ENCODE measurements at places on chromosomes 5 and 9.

- no peak for DNase-seq
These were observed 4.3 kb downstream of the SRD5A1 start for GRCh38 chr5:6637590-6637989.

DNA sequence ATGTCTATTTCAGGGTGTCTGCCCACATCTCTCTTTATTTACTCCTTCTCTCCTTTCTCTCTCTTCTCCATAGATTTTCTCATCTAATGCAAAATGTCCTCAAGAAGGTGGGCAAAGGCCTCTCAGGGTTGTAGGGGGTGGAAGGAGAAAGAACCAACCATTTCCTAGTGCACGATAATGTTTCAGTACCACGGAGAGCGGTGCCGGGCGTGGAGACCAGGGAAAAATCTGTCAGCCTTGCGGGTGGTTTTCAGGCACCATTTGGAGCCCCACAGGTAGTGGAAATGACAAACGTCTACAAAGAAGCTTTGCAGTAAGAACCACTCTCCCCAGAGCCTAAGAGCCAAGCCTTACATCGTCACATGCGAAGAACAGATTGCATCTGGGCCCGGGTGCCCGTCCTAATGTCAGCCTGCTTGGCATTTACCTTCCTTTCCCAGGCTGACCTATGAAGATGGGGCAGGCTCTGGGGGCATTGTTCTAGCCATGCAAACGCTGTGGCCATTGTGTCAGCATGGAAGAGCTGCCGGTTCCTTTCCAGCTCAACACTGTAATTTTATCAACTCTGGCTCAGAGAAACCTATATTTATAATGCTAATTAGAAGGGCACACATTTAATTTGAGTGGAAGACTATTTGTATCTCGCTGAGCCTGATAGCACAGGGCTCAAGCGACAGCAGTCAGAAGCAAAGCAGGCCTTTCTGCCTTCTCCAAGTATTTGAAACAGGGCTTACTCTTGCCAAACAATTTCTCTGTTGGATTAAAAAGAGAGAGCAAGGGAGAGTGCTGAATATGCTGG lies 430.1 kb upstream of the WWC1 start:
- DNase-seq = no peak

DNA sequence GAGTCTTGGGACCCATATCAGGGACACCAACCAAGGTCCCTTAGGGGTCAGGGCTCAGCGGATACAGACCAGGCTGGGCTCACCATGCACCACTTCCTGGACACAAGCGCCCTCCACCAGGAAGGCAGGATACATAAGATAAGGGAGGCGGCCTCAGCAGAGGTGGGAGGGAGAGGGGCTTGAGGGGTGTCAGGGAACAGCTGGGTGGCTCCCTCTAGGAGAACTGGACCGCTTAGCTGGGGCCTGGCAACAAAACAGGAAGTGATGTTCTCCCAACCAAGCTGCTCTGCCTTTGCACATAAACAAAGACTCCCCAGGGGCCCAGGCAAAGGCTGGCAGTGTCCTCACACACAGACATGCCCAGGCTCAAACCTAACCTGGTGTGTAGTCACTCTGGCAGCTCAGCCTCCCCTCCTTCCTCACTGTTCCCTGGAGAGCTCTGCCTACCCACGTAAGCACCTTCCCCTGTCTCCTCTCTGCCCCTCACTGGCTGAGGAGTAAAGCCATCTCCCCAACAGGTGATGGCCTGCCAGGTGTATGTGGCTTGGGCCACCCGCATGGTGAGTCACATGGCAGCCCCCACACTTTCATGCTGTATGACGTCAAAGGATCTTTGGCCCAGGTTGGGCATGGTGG lies 5.8 kb upstream of the BICD2 start:
- DNase-seq = no peak

GRCh38 chr5:963310-963672 lies 45.3 kb upstream of the NKD2 start:
- DNase-seq = no peak

GRCh38 chr9:128297221-128297773 lies 21.2 kb downstream of the SWI5 start:
- no peak for DNase-seq

GRCh38 chr9:132798817-132799790 lies 79.0 kb downstream of the AK8 start:
- DNase-seq = no peak

DNA sequence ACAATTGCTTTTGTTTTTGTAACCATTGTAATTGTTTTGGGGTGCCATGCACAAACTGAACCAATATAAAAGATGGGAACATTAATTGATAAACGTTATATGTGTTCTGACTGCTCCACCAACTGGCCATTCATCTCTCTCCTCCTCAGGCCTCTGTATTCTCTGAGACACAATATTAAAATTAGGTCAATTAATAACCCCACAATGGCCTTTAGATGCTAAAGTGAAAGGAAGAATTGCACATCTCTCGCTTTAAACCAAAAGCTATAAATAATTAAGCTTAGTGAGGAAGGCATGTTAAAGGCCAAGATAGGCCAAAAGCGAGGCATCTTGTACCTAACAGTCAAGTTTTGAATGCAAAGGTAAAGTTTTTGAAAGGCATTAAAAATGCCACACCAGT lies 448.4 kb upstream of the ITGA1 start:
- DNase-seq = no peak

All from stimulated activated CD8-positive, alpha-beta memory T cell treated with anti-CD3 and anti-CD28 coated beads, Interleukin-12 subunit alpha, Interleukin-12 subunit beta, amount 100 ng/mL, for 4 hours (primary cell).